Neural crest cell (in vitro differentiated cells): ENCODE measurements at places on chromosomes 6 and 20.

GRCh38 chr6:138528137-138528536 is 28.8 kb upstream of the NHSL1 start:
- DNase-seq: no peak

DNA sequence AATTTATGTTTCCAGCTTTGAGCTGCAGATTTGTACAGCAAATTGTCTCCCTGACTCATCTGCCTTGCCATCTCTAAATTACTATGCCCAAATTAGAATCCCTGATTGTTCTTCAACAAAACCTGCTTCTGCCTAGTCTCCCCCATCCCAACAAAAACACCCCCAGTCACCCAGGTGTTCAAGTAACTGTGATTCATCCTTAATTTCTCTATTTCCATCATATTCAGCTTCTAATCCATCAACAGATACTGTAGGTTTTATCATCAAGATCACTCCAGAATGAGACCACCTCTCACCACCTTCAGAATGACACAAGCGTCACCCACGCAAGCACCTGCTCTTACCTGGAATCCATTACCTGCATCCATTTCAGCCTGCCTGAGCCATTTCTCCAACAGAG is 498.5 kb downstream of the PRKN start:
- no peak for DNase-seq

DNA sequence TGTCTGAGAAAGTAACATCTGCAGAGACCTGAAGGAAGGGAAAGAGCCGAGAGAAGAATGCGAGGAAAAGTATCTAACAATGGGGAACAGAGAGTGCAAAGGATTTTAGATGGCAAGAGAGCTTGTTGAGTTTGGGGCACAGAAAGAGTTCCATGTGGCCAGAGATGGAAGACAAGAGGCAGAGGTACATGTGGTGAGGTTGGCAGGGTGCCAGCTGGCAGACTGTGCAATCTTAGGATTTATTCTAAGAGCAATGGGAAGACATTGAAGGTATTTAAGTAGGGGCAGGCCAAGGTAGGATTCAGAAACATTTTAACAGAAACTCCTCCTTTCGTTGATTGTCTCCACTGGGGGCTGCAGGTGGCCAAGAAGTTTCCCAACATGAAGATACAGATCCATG is 20.4 kb upstream of the LBP start:
- no peak for DNase-seq

- no peak for DNase-seq
These were observed 88.1 kb upstream of the STMND1 start for GRCh38 chr6:17013701-17014100.

DNA sequence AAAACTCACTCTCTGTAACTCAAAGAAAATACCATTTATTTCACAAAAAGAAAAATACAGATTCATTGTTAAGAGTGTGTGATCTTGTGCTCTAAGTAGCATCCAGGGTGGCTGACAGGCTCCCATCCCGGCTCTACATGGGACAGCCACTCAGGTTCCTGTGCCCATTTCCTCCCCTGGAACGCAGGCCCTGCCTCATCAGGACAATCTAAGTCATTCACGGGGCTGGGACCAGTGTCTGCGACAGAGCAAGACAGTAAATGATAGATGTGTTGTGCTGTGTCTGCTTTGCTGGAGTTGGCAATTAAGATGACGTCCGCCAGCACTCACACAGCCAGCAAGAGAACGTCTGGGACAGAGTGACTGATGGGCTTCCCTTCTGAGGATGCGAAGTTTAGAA is 6.9 kb upstream of the FAM209A start:
- no peak for DNase-seq

GRCh38 chr6:24108056-24108455 is 18.0 kb upstream of the NRSN1 start:
- no peak for DNase-seq

GRCh38 chr6:102907181-102907580 is 1513.7 kb downstream of the GRIK2 start:
- no peak for DNase-seq

- no peak for DNase-seq
These were observed 429.7 kb upstream of the RUNX2 start for GRCh38 chr6:44898296-44898930.

GRCh38 chr6:6125495-6125894 is 118.8 kb upstream of the NRN1 start:
- no peak for DNase-seq

DNA sequence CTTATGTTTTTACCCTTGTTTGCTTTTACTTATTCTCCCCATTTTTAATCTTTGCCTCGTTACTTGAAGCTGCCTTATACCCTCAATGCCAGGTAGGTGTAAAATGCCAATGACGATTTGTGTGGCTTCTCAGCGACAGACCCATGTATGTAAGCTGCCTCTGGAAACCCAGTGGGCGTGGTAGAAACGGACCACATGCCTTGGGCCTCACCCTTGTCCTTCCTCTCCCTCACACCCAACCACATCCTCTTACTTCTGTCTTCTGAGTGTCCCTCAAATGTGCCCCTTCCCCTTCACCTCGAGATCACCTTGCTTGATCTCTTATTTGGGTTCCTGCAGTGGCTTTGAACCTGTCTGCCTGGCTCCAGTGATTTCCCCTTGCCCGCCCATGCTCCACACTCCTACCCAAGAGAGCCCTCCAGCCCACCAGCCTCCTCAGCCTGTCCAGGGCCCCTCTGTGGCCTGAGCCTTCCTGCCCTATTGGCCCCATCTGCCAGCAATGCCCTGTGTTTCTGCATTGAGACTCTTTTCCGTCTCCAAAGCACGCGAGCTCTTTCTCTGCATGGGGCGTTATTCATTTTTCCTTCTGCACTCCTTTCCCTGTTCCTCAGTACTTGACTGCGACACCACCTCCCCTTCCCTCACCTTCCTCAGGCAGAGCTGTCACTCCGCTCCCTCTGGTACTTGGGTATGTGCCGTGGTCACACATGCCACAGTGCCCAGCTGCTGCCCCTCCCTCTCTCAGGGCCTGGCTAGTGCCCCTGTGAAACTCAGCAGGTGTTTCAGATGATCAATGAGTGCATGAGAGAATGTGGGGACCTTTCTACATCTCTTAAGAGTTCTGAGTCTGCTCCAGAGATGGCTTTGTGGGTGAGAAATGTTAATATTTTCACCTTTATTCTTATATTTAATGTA is 115.4 kb downstream of the SLX4IP start:
- no peak for DNase-seq

DNA sequence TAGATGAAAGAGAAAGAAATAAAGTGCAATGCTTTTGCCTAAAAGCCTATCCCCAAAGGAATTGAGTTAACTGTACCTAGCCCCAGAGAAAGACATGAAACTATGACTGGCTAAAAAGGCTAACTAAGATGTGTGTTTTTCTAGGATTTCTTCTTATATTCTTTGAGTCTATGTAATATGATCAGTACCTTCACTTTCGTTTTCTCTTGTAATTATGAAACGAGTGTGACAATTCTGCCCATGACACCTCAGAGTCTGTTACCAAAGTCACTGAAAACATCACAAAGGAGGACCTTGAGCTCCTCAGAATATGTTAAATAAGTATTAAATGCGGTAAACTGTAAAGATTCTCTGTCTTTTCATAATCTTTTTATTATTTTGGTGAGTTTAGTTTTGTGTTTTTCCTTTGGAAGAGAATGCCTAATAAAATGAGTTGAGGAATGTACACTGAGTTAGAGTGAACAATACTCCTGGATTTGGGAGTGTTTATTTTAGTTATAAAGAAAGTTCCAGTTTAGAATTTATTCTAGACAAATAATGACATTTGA is 141.3 kb downstream of the FUT9 start:
- DNase-seq: no peak

- no peak for DNase-seq
These were observed 1104.2 kb upstream of the CITED2 start for GRCh38 chr6:140478631-140479030.

- DNase-seq: no peak
These were observed 198.2 kb upstream of the ID4 start for GRCh38 chr6:19638931-19639330.

DNA sequence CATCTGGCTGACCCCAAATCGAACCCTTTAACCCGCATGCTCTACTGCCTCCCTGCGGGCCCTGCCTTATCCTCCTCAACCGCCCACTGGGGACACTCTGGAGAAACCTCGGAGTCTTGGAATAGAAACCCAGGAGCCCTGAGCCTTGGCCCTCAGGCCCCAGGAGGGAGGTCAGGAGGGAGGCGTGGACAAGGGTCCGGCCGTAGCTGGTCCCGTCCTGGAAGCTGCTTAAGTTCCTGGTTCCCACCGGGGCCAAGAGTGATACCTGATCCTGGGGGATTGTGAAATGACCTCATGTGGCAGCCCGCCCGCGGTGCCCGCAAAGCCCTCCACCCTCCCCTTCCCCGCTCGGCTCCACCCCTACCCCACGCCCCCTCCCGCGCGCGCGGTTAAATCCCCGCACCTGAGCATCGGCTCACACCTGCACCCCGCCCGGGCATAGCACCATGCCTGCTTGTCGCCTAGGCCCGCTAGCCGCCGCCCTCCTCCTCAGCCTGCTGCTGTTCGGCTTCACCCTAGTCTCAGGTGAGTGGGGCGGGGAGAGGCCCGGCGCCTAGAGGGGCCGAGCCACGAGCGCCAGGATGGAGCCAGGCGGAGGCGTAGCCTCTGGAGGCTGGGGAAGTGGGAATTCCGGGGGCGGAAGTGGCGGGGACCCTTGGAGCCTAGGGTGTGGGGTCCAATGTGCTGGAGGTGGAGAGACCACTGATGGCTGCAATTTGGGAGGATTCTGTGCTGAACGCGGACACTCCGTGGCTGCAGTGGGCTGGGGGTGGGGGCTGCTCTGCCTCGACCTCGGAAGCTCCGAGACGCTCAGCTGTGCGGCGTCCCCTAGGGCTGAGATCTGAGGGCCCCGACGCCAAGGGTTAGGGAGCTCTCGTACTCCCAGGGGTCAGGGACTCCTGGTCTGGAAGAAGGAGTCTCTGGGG is at the start of gene WFDC2:
TSS of gene WFDC2 (plus strand) at position 418 of the 926 bp plus-strand sequence. CDS start at position 447, 29 bp downstream.
- no peak for DNase-seq
